NCI-H2029 treated with DMSO at 0.1 percent for 48 hours (cell line): ENCODE measurements at places on chromosomes 5 and 9.

DNA sequence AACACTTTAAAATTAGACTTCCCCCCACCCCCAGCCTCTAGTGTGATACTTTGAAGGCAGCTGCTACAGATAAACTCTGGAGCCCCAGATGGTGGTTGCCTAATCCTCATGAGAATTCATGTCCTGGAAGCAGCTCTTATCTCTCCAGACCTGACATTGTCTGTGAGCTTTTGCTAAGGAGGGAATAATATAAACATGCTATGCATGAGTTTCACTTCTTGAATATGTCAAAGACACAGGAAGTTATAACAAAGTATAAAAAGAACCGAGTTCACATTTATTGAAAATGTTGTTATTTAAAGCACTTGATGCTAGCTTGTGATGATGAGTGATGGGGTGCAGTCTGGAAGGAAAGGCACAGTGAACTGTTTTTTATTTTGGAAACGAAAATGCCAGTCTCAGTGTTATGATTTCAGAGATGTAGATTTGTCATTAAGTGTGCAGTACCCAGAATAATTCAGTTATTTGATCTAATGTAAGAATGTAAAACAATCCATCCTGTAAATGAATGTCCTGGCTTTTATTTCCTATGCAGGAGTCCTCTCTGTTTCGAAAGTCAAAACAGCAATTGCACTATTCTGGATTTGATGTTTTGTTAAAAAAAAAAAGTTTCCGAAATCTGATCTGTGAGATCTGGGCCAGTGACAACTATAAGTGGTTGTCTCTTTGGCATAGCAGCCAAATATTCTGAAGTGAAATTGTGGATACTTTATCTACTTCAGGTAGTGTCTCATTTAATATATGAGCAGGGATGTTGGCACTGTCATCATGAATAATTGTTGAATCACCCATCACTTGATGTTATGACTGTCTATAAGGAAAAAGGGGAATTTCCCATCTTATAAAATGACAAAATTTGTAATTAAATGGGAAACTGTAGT lies 77.0 kb downstream of the ZCCHC7 start:
- no peak for DNase-seq

GRCh38 chr9:12694013-12694412 lies 828 bp downstream of the TYRP1 start:
- no peak for DNase-seq

GRCh38 chr9:70835323-70835722 lies 286.1 kb downstream of the TRPM3 start:
- no peak for DNase-seq

GRCh38 chr5:173498739-173499470 lies 117.5 kb downstream of the BOD1 start:
- DNase-seq, result no peak

DNA sequence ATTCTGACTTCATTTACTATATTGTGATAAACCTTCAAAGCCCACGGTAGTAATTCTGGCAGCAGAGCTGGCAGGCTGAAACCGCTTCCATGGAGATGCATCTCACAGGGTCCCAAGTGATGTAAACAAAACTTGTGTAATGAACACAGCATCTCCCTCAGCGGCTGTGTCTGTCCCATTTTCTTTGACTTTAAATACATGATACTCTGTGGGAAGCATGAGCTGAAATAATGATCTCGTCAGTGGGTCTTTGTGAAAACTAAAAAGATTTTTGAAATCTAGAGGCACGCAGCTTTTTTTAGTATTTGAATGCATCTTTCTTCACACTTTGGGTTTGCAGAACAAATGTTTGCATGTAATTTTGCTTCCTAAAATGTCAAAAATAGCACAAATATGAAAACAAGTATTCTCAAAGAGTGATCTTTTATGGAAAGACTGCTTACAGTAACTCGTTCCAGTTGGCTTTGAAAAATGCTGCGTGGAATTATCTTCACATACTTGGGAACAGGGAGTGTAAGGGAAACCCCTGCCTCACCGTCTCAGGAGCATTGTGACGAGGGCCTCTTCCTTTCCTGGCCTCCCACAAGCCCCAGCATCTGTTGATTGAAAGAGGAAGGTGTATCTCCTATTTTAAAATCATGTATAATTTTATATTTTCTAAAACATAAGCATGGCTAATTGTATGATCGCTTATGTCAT lies 18.1 kb upstream of the LPCAT1 start:
- DNase-seq, result no peak

- DNase-seq, result no peak
Measured at GRCh38 chr9:134208981-134209725, 44.8 kb upstream of the RNU6ATAC start.

DNA sequence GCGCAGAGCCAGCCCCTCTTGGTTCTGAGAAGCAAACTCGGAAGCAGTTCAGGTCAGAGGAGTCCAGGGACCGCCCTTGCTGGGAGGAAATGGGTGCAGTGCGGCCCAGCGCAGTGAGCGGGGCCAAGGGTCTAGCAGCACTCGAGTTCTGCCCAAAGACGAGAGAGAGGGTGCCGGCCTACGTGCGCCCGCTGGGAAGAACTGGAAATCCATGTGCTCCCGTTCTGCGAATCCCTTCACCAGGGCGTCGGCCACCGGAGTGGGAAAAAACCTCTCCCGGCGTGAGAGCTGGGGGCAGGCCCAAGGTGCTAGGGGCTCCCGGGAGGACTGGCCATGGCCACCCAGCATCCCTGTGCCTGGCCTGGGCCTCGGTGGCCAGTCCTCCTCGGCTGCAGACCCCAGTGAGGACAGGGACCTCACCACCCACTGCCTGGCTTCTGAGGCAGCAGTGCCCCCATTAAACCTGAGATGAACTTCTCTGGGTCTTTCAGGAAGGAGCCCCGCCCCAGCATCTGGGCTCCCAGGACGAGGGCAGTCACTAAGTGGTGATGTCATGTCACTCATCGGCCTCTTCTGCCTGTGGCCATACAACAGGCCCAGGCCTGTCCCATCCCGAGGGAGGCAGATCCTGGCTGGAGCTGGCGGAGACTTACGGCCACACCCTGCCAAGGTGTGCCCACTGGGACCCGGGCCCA lies 10.6 kb downstream of the TMEM250 start:
- DNase-seq, result no peak

- DNase-seq, result no peak
Measured at GRCh38 chr5:169127431-169127830, 173.5 kb downstream of the SLIT3 start.

DNA sequence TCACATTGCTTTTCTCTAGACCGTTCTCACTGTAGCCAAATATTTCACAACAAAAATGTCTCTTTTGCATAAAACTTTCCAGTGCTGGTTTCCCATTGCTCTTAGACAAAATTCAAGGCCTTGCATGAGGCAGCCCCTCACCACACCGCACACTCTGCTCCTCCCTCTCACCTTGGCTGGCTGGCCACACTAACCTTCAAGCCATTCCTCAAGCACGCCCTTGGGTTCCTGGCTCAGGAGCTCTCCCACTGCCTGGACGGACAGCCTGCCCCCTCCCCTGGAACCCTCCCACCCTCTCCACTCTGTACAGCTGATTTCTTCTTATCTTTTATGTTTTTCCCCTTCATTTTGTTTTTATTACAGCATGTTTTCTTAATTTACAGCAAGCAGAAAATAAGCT lies 83.2 kb downstream of the PDZD2 start:
- DNase-seq, result no peak

GRCh38 chr9:87644659-87645058 lies 81.3 kb upstream of the CTSL start:
- DNase-seq, result no peak

GRCh38 chr5:67639976-67640375 lies 443.4 kb upstream of the CD180 start:
- DNase-seq, result no peak

DNA sequence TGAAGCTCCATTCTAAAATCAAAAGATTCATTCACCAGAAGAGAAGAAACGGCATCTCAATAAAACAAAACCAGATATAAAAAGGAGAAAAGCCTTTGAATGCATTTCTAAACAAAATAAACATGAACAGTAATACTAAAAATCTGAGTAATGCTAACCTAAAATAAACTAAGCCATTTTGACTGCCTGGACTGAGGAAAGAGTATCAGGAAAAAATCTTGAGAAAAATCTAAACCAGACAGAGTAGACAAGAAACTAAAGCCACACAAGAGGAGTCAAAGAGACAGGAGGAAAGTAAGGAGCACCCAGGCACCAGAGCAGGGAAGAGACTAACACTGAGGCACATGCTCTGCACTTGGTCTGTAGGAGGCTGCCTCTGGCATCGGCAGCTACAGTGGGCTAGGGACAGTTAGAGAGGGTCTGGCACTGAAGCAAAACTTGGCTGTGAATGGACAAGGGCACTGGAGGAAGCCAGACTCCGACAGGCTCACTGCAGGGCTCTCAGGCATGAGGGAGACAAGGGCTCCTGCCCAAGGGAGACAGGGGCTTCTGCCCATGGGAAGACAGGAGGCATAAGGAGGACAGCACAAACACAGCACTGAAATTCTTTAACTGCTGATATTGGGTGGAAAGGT lies 50.2 kb downstream of the DROSHA start:
- DNase-seq, result no peak

- no peak for DNase-seq
Measured at GRCh38 chr5:35030426-35031100, 17.2 kb downstream of the AGXT2 start.

DNA sequence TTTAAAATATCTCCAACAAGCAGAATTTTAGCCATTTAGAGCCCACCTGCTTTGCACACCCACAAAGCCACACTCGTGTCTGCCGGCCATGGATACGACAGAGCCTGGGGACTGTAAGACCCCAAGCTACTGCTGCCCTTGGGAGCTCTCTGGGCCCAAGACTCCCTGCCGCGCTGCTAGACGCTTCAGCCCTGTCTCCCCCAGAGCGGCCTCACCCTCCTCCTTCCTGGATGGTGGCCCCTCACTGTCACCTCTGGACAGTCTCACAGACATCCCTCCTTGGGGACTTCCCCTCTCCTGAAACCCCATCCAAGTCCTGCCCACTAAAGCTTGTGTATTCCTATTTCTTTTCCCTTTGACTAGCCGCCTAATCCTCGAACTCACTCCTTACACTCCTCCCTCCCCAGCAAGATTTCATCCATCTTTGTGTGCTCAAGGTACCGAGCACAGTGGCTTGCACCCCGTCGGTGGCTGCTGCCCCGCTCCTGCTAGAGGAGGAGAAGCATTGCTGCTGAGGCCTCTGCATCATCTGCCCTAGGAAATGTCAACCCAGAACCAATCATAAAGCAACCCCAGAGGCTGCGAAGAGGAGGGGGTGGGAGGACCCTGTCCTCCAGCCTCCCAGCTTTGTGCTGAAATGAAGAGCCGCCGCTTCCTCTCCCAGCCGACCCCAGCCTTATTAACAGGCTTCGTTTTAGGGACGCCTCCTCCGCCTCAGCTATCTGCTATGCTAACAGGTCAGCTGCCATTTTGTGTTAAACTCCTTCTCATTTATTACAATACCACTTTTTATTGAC lies 71.2 kb downstream of the CFAP77 start:
- DNase-seq, result no peak

GRCh38 chr5:12292610-12293204 lies 388.5 kb upstream of the CTNND2 start:
- no peak for DNase-seq

DNA sequence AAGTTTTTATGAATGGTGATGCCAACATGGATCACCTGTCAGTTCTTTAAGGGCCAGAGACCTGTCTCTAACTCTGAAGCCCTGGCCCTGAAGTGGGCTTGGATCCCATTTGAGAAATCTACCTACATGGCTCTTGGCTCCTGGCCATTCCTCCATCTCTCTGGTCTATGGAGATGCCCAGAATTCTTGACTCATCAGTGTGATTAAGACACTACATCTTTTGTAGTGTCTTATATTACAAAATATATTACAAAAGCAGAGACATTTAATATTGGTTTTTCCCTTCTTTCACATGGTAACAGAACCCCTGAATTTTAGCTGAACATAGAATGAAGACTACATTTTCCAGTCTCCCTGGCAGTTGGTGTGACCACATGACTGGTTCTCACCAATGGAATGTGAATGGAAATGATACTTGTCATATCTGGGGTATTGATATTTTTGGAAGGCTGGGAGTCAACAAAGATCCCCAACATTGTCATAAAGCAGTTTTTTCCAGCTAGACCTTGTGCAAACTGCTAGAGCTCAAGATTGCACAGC lies 198.3 kb downstream of the SREK1 start:
- DNase-seq, result no peak

- no peak for DNase-seq
Measured at GRCh38 chr5:168244838-168245559, 46.4 kb upstream of the WWC1 start.

DNA sequence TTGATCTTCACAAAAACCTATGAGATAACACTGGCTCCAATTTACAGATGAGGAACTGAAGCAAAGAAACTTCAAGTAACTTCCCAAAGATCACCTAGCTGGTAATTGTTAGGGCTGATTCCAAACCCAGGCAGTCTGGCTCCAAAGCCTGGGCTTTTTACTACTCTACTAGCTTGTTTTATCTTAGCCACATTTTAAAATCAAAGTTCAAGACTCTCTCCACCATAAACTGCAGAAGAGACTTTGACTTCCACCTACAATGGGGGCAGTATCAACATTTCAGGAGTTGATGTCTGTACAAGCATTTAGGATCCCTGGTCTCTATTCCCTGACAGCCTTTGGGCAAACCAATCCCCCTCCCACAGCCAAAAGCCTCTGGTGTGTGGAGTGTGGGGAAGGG lies 33.8 kb downstream of the LHFPL2 start:
- no peak for DNase-seq

DNA sequence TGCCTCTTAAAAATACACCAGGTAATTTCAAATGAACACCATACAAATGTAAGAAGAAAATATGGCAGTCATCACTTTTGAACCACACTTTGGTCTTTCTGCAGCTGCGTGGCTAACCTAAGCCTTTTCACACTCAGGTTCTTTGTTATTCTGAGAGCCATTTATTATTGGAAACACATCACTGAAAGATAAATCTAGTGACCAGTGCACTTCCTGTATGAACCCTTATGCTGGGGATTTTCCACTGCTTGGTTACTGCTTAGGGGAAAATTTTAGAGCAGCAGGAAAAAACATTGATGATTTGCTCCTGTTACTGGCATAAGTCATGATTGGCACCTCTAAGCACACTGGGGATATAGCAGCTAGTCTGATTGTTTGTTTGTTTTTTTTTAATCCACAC lies 58.6 kb upstream of the RANBP3L start:
- no peak for DNase-seq

GRCh38 chr5:58383448-58383847 lies 76.4 kb downstream of the PLK2 start:
- DNase-seq, result no peak

DNA sequence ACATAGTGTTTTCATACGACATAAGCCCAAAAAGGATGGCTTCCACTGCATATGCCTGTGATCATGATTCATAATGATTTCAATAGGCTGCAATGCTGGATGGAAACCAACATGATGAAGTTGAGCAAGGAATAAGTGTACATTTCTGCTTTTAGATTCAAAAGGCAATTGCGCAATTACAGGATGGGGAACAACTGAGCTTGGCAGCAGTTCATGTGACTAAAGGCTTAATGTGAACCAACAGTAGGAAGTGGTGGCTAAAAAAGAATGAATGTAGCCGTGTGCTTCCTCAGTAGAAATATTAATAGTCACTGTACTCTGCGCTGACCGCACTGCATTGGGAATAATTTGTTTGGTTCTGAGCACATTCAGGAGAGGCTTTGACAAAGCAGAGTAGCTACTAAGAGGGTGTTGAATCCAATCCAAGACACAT lies 51.2 kb downstream of the SLC1A3 start:
- DNase-seq, result peak; percentile 63

- peak; percentile 5 for DNase-seq
Measured at GRCh38 chr9:9942764-9943424, 669.9 kb downstream of the PTPRD start.

- no peak for DNase-seq
Measured at GRCh38 chr5:169218176-169218575, 82.8 kb downstream of the SLIT3 start.
